ENCODE measurements at places on chromosomes 12 and 14. TPM values are rescaled to one million over a fixed set of nuclear protein-coding genes. Genes with fewer than 3 reads are reported as not detected.

Gene ADCY6
- total RNA-seq = 28.8 TPM

Gene KRT72
- total RNA-seq = not detected

Gene RNASE3
- not detected for total RNA-seq

Gene ARMH4
- total RNA-seq = 75.0 TPM

Gene CLECL1
- total RNA-seq = not detected

Gene TAS2R14
- total RNA-seq = 9.8 TPM

Gene MYO1H
- total RNA-seq = 0.25 TPM

Gene LRRC43
- 0.98 TPM for total RNA-seq

Gene CELA1
- not detected for total RNA-seq

Gene AICDA
- total RNA-seq = not detected

Gene KLHL33
- total RNA-seq = 0.25 TPM

Gene INSM2
- 0.25 TPM for total RNA-seq

Gene ANKRD33
- total RNA-seq = not detected

Gene LTA4H
- 31.0 TPM for total RNA-seq

Gene NYNRIN
- 14.5 TPM for total RNA-seq

Gene IKZF4
- 6.1 TPM for total RNA-seq

Gene KCNC2
- 16.5 TPM for total RNA-seq

Gene KRT83
- total RNA-seq = not detected

Gene PCED1B
- 0.25 TPM for total RNA-seq

Data from temporal lobe (tissue), 4 donors.